Activated CD8-positive, alpha-beta memory T cell treated with anti-CD3 and anti-CD28 coated beads for 24 hours (primary cell): ENCODE measurements at places on chromosomes 4 and X.
A peak's percentile ranks its signal among the peaks of the same experiment; 100 is the strongest.

DNA sequence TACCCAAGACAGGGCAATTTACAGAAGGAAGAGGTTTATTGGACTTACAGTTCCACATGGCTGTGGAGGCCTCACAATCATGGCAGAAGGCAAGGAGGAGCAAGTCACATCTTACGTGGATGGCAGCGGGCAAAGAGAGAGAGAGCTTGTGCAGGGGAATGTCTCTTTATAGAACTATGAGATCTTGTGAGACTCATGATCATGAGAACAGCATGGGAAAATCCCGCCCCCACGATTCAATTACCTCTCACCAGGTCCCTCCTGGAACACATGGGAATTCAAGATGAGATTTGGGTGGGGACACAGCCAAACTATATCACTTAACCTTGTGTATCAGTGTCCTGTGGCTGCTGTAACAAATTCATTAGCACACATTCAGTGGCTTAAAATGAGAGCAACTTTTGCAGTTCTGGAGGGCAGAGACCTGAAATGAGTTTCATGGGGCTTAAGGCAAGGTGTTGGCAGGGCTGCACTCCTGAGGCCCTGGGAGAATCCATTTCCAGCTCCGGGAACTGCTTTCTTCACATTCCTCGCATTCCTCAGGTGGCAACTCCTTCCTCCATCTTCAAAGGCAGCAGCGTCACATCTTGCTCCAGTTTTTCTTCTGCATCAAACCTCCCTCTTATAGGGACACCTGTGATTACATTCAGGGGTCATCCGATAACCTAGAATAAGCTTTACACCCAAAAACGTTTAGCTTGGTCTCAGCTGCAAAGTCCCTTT is 22.3 kb upstream of the NSG1 start:
- DNase-seq = no peak

DNA sequence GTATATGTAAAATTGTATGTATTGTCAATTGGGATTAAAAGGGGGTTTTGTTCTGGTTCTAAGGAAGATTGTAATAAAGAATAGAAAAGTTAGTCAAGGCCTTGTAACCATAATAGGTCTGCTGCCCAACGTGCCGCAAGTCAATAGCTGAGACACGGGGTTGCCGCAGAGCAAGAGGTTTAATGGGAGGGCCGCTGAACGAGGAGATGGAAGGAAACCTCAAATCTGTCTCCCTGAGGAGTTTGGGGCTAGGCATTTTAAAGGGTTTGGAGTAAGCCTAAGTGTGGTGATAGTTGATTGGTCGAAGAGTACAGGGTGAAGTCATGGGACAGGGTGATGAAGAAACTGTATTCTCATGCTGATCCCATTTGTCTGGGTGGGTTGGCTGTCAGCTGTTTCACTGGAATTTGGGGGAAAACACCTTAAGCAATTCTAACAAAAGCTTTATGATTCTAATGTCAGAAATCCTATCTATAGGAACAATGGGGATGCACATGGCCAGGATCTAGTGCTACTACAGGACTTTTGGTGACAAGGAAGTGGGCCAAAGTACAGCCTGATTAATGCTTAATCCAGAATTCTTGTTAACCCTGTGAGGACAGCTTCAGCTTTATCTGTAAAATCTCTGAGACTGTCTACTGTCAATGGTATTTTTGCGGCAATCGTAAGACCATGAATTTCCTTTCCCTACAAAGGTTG is 86.9 kb downstream of the RELL1 start:
- DNase-seq = no peak

- DNase-seq = no peak
These were observed 81.4 kb downstream of the MTNR1A start for GRCh38 chr4:186473933-186474332.

DNA sequence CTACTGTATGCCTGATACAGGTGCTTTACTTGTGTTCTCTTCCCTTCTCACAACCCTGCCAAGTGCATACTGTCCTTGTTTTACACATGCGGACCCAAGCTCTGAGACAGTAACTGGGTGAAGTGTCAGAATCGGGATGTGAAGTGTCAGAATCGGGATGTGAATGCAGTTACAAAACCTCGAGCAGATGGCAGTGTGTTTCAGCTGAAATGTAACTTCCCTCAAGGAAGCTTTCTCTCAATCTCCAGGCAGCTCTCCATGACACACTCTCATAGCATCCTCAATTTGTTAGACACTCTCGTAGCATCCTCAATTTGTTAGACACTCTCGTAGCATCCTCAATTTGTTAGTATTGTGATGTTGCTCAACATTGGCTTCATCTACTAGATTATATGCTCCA is 1.1 kb upstream of the HPSE start:
- no peak for DNase-seq

DNA sequence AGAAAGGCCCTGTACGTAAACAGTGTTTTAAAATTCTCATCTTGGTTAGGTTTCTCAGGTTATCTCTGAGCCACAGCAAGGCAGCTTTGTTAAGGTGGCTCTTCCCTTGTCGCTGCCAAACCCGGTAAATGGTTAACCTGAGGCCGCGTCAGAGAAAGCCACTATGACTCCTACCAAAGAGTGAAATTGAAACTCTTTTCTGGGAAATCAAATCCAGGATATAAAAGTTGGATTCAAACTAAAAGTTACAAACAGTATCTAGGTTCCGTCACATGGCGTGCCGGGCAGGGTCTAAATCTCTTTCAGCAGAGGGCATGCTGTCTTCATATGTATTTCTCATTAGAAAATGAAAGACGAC is 433 bp downstream of the MMAA start:
- DNase-seq = no peak

DNA sequence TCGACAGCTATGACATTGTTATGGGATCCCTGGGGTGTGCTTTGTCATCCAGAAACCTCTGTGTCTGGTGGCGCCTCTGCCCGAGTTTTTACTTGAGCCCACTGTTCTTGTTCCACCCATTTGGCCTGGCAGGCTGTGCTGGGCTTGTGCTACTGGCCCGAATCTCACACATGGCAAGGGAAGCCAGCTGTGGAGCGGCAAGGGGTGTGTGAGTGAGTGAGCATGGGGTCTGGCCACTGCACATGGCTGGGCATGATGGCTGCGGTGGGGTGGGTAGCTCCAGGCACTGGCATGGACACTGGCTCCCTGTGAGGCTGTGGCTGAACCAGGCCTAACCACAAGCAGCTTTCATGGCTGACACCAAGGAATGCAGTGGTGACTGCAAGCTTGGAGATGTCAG is 89.2 kb downstream of the DACH2 start:
- DNase-seq = no peak

GRCh38 chrX:121283921-121284320 is 236.5 kb downstream of the GLUD2 start:
- no peak for DNase-seq

DNA sequence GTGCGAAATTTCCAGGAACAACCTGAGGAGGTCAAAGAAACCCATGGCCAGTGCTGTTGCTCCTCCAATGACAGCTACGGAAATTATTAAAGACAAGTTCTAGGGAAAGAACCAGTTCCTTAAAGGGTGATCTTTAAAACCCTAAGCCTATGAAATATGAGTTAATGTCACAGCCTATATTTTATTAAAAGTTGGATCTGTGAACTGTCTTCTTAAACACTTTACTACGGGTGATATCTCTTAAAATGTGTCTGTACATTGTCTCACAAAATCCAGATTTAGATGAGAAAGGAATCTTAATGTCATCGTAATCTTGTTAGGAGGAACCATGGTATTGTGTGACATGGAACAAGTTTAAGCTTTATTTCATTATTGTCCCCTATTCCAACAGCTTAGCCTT is 46.3 kb upstream of the VCX3B start:
- DNase-seq = no peak

GRCh38 chrX:66203114-66203513 is 39.1 kb downstream of the HEPH start:
- no peak for DNase-seq

DNA sequence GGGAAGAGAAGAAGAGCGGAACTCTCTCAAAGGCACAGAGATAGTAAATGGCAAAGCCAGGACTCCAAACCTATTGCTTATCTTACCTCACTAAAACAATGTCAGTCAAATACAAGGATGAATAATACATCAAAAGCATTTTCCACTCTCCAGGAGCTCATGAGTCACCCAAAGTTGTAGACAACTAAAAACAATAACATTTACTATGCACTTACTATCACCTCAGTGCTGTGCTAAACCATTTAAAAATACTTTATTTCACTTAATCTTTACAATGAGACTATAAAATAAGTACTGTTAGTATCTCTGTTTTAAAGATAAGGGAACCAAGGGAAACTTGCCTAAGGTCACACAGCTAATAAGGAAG is 163.2 kb upstream of the SPANXC start:
- no peak for DNase-seq

DNA sequence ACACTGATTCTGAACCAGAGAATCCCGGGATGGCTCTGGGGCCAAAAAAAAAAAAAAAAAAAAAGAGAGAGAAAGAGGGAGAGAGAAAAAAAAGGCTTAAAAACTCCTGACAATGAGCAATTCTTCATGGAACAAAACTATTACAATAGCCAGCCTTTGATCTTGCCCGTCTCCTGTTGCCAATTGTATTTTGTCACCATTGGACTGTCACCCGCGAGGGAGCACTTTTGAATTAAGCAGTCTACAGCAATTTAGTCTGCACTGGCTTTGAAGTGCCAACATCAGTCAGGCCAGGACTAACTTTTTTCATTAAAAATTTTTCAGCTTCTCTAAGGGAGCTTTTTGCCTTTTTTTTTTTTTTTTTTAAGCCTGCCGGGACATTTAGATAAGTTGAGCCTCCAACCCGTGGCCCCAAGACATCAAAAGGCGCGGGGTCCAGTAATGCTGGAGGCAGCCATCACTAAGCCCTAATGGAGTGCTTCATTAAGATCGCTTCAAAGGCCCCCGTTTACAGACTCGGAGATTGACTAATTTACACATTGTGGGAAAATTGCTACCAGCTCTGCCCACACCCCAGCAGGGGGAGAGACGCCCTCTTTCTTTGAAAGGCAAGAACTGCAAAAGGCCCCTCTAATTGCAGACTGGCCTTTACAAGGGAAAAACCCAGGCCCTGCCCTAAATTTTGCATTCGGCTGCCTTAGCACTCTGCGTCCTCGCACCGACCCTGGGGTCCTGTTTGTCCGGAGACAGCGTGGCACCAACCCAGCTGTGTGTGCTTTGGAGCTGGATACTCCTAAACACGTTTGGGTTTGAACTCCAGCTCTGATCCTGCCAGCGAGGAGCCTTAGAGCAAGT is 98.1 kb upstream of the MSX1 start:
- DNase-seq = no peak

DNA sequence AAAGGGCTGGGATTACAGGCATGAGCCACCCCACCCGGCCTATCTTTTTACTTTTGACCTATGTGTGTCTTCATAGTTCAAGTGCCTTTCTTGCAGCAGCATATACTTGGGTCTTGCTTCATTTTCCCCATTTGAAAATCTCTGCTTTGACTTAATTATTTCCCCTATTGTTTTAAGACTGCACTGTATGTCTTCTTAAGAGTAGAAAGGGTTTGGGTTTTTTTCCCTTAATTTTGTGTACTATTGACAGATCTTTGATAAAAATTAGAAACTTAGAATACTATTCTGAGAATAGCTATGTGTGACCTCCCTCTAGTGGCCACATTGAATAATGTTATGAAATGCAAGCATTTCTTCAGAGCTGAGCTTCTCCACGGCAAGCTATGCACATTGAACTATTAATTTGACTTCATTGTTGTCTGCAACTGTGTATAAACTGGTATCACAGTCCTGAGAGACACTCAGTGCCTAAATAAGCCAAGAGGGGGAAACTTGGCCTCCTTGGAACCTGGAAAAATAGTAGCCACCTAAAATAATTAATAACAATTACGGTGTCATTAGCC is 8.7 kb upstream of the SLC25A4 start:
- no peak for DNase-seq

DNA sequence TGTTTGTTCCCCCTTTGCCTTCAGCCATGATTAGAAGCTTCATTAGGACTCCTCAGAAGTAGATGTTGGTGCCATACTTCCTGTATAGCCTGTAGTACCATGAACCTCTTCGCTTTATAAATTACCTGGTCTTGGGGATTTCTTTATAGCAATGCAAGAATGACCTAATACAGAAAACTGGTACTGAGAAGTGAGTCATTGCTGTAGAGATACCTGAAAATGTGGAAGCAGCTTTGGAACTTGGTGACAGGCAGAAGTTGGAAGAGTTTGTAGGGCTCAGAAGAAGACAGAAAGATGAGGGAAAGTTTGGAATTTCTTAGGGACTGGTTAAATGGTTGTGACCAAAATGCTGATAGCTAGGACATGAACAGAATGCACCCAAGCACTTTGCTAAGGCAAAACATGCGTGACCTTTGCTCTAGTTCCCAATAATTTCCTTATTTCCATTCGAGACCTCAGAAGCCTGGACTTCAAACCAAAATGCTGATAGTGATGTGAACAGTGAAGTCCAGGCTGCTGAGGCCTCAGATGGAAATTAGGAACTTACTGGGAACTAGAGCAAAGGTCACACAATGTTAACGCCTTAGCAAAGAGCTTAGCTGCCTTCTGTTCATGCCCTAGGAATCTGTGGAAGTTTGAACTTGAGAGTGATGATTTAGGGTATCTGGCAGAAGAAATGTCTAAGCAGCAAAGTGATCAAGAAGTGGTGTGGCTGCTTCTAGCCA is 3.0 kb upstream of the USP46 start:
- no peak for DNase-seq

GRCh38 chrX:7086384-7086783 is 61.1 kb upstream of the STS start:
- peak; percentile 46 for DNase-seq

DNA sequence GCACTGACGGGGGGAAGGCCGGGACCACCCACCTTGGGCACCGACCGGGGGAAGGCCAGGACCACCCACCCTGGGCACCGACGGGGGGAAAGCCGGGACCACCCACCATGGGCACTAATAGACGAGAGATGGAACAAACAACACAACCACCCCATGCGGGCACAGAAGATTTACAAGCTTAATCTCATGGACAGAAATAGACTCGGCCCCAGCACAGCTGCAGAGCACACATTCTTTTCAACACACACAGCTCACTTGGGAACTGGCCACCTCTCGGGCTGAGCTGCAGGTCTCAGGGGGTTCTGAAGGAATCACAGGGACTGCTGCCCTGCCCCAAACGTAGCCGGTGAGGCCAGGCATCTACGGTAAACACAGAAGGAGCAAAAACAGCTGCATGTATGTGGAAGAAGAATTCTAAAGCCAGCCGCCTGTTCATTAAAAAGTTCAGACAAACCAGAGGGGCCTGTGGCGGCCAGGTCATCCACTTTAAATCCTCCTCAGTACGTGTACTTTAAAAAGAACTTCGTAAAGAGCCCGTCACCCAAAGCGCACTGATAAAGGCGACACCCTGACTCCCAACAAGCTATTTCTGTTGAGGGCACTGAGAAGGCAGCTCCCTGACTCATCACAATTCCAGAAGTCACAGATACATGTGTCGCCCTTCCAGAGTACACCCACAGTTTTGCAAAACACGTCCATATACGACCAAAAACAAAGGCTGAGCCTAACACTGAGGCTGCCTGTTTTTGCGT is 17.7 kb downstream of the PPP2R3B start:
- DNase-seq = no peak

GRCh38 chr4:41349021-41349420 is 92.3 kb downstream of the UCHL1 start:
- no peak for DNase-seq
